ENCODE measurements at places on chromosomes 13 and 19. TPM values are rescaled to one million over a fixed set of nuclear protein-coding genes. Genes with fewer than 3 reads are reported as not detected.

GRCh38 chr19:33395561-33396550 lies 22.3 kb downstream of the CEBPG start:
- DNase-seq, result peak; percentile 82

DNA sequence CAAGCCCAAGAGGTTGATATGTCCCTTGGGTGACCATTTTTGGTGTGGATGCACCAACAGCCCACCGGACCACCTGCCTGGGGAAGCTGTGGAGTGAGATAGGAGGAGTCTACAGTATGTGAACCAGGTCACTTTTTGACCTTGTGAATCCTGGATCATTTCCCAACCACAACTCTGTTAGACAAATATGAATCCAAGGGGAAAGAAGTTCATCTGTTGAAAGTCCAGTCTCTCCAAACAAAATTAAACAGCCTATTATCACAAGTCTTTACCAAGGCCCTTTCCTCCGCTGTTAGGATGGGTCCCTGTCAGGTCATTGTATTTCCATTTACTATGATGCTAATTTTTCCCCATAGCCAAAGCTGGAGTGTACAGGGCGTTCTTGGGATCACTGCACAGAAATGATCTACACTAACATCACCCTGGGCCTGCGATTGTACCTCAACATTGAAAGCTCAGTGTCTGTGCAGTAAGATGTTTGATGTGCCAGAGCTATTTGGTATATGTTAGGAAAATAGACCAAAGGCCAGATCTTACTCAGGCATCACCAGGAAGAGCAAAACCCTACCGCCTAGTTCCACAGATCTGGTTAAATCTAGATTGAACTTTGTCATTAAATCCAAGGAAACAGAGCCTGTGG lies 117.1 kb downstream of the STARD13 start:
- no peak for DNase-seq

DNA sequence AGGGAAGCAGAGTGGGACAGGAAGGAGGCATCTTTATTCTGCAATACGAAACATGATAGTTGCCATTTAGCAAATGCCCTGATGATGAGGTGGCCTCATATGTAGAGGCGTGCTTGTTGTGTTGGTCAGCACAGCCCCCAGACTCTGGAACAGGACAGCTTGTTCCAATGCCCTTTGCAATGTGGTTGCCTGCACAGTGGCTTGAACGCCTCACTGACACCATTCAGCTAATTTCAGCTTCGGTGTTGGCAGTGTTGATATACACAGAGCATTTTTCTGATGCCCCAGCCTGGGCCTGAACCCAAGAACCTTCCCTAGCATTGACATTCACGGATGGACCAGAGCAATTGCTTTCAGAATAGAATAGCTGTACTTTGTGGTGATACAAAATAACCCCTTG lies 133.3 kb downstream of the HS6ST3 start:
- DNase-seq, result no peak

The BCAM gene
- 53.8 TPM for total RNA-seq

Data from posterior vena cava (tissue), 2 donors.